ENCODE measurements at places on chromosomes 16 and 17.
A peak's percentile ranks its signal among the peaks of the same experiment; 100 is the strongest.

GRCh38 chr17:75153780-75154194 lies 525 bp downstream of the JPT1 start:
- no peak for DNase-seq

- peak; percentile 49 for DNase-seq
These were observed 1.0 kb downstream of the VEZF1 start for GRCh38 chr17:57986841-57987580.

- no peak for DNase-seq
These were observed 22.1 kb upstream of the MON1B start for GRCh38 chr16:77168901-77169300.

GRCh38 chr17:67862614-67863217 lies 37.4 kb downstream of the BPTF start:
- DNase-seq = no peak

DNA sequence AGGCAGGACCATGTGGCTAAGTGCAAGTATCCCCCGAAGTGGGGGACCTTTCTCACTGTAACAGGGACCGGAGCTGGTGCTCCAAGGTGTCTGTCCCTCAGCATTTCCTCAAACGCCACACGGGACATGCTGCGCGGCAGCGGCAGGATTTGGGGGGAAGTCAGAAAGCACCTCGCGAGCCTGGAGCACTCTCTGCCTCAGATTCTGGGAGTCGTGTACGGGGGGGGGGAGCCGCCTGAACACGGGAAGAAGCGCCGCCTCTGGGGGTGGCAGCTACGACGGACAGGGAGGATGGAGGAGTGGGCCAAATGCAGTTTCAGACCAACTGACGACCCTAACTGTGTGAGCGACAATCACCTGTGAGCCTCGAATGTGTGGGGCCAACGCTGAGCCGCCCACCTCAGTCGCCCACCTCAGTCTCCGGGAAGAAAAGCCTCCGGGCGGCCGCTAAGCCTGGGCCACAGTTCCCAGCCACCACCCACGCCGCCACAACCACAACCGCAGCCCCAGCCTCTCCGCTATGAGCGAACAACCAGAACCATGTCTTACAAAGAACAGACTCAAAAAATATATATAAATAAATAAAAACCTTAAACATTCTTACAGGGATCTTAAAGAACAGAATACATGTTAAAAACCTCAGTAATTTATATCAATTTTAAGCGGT lies 8.8 kb upstream of the TRAP1 start:
- DNase-seq = no peak

DNA sequence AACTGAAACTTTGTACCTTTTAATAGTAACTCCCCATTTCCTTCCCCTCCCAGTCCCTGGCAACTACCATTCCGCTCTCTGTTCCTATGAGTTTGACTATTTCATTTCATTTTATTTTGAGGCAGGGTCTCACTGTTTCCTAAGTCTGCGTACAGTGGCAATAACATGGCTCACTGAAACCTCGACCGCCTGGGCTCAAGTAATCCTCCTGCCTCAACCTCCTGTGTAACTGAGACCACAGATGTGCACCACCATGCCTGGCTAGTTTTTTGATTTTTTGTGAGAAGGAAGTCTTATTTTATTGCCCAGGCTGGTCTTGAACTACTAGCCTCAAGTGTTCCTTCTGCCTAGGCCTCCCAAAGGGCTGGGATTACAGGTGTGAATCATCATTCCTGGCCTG lies 808.1 kb downstream of the CDH11 start:
- no peak for DNase-seq

DNA sequence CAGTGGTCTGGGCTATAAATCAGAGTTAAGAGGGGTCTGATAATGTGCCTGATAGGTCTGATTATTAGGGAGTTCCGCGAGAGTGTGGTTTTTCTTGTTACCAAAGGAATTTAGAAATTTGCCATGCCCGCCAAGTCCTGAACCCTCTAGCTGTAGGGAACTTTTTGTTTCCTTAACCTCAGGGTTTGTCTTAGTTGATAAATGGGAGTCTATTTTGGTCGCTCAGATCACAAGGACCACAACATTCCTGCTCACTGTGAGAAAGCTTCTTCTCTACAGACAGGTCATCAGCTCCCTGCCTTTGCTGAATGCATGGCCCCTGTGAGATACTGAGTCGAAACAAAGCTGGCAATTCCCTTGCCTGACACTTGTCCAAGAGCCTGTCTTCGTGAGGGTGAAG lies 497.8 kb downstream of the HS3ST4 start:
- no peak for DNase-seq

- DNase-seq = no peak
These were observed 251.2 kb downstream of the ENGASE start for GRCh38 chr17:79325709-79326430.

GRCh38 chr17:77300016-77300686 lies 159.4 kb downstream of the SEC14L1 start:
- no peak for DNase-seq

DNA sequence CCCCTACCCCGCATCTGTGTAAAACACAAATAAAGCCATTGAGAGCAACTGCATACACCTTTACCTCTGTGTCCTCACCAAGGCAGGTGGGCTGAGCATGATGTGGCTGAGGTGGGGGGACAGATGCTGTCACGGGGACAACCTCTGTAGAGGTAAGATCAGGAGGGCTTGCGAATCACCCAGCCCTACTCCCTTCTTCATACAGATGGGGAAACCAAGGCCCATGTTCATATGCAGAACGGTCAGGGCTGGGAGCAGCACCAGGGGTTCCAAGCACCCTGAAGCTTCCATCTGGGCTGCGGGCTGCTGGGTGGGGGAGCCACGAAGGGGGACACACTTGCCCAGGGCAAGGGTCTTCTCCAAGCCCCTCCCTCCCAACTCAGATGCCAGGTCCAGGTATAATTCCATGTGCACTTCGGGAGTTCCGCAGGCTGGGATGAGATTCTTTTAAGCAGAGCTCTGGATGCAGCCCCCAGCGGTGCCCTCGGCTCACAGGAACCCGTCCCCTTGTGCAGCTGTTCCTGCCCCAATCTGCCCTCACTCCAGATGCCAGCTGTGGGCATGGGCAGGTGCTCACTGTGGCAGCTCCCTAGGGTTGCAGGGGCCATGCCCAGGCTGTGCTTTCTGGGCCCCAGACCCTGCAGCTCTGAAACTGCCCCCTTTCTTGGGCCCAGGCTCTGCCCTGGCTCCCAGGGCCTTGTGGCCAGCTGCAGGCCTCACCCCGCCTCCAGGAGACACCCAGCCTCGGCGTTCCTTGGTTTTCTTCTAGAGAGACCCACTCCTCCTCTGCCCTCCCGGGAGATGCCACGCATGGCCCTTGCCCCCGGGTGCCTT lies 9.6 kb downstream of the CTRB1 start:
- DNase-seq = no peak

- DNase-seq = no peak
These were observed 226.0 kb upstream of the GSE1 start for GRCh38 chr16:85387171-85387507.

GRCh38 chr17:2593821-2594721 lies 617 bp downstream of the PAFAH1B1 start:
- DNase-seq = peak; percentile 84

DNA sequence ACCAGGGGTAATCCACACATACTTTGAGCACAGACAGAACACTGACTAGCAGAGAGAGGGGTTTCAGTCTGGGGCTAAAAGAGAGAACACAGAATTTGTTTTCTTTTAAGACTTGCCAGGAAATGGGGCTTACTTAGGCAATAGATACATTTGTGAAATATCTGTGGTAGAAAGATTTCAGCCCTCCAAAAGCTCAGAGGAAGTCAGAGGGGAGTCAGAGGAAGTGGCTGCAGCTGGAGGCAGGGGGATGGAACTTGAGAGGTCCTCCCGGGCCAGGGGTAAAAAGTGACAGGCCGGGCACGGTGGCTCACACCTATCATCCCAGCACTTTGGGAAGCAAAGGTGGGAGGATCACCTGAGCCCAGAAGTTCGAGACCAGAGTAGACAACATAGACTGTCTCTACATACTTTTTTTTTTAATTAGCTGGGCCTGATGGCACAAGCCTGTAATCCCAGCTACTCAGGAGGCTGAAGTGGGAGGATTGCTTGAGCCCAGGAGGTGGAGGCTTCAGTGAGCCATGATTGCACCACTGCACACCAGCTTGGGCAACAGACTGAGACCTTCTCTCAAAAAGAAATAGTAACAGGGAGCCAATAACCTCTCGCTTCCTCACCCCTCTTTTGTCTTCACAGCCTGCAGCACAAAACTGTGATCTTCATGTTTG lies 49.9 kb downstream of the NLRC5 start:
- DNase-seq = peak; percentile 43

- no peak for DNase-seq
These were observed 1.8 kb downstream of the SOX8 start for GRCh38 chr16:983044-984030.

DNA sequence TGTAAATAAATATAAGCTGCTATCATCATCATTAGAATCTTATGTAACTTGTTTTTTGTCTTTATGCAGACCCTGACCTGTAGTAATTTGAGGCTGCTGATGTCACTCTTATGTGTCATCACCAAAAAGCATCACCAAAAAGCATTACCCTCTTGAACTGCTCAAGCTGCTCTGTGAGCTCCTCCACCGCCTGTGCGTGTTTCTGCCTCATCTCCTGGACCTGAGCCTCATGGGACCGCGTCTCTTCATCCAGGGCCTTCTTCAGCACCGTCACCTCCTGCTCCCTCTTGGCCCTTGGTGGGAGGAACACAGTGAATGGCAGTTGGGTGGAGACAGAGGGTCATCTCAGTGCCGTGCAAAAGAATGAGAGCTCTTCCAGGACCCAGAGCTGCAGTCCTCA lies 82.4 kb downstream of the NDE1 start:
- DNase-seq = no peak

DNA sequence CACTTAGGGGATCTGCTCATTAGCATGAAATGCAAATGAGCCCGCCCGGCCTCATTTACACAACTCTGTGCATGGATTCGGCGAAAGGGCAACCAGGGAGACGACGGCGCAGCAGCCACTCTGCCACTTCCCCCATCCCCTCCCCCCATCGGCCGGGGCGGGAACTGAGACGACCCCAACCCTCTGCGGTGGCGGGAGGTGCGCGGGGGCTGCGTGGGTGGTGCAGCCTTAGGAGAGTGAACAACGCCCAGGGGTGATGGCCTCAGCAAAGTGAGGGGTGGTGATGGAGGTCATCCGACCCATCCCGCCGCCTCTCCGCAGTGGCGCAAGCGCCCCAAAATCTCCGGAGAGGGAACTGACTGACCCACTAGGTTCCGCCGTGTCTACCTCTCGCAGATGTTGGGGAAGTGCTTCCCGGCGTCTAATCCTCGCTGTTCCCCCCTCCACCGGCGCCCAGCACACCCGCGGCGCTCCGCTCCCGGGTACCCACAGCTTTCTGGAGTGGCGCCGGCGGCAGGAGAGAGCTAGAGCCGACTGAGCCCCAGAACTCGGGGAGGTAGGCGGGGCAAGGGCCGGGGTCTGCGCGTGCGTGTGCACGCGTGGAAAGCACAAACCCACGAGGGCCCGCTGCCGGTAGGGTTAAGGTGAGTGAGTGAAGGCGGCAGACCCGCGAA lies 1.4 kb upstream of the CACNA1G start:
- DNase-seq = no peak

- DNase-seq = no peak
These were observed 162.3 kb downstream of the KATNIP start for GRCh38 chr16:27712251-27712711.

GRCh38 chr16:88923450-88923849 lies 53.6 kb downstream of the CBFA2T3 start:
- DNase-seq = no peak

DNA sequence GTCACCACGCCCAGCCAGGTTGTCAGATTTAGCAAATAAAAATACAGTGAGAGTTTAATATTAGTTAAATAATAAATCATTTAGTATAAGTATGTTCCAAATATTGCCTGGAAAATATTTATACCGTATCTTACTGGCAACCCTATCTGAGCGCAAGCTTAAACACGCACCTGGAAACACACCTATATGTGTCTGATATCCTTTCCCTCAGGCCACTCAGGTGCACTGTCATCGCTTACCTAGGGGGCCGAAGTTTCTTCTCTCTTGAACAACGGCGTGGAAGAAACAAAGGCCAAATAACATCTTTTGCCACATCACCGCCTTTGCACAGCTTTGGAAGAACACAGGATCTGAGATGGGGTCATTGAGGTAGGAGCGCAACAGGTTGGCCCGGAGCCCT lies 54.0 kb downstream of the LYRM1 start:
- DNase-seq = no peak

DNA sequence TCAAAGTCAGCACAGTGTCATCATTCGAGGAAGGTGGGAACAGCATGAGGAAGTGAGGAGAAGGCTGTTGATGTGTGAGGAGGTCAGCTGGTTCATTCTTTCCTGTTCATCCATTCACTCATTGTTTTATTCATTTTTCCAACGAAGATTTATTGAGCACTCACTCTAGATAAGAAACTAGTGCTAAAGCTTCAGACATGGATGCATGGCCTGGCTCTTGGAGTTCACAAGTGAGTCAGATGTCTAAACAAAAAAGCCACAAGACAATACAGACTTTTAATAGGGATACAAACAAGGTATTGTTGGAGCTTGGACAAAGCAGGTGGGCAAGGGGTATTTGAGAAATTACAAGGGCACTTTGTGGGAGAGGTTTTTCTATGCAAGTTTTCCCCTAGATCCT lies 31.3 kb upstream of the MPHOSPH6 start:
- DNase-seq = no peak

DNA sequence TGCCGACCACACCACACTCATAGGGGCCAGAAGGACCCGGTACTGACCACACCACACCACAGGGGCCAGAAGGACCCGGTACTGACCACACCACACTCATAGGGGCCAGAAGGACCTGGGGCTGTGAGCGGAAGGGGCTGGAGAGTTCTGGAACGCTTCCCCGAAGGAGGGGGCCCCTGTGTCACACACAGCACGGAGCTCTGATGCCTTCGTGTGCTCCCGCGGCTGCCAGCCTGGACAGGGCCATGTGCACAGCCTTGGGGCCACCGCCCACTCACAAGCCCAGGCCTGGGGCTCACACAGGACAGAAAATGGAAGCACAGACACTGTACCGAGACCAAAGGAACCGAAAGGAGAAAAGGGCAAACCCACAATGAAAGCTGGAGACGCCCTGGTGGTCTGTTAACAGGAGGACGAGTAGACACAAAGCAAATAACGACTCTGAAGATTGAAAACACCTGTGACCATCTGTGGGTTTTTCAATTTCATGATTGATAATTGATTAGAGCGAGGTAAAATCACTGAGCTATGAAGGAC lies 106.5 kb upstream of the METRNL start:
- DNase-seq = no peak

- DNase-seq = peak; percentile 64
These were observed 8.2 kb downstream of the USP22 start for GRCh38 chr17:21034340-21035235.
